ENCODE measurements at places on chromosomes 16 and 17.

DNA sequence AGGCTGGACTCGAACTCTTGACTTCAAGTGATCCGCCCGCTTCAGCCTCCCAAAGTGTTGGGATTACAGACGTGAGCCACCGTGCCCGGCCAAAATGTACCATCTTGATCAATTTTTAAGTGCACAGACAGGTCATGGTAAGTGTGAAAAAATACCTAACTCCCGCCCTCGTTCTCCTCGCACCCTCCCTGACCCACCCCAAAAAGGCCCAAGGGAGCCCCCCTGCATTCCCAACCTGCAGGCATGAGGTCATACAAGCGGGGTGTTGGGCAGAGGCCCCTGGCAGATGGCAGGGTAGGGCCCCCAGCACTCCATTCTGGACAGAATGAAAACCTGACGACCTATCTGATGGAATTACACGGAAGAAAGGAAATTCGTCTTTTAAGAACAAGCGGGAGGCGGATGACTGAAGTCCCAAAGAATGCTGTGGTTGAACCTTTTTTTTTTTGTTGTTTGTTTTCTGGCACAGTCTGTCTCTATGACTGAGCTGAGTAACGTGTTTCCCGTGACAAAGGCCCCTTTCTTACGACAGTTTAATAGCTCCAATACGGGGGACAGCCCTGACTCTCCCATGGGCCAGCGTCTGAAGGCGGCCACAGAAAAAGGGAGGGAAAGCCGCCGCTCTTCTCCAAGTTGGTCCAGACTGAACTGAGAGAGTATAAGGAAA lies 376.4 kb downstream of the SLC39A11 start:
- DNase-seq = no peak

- no peak for DNase-seq
Measured at GRCh38 chr17:39793301-39793872, 55.6 kb downstream of the GRB7 start.

DNA sequence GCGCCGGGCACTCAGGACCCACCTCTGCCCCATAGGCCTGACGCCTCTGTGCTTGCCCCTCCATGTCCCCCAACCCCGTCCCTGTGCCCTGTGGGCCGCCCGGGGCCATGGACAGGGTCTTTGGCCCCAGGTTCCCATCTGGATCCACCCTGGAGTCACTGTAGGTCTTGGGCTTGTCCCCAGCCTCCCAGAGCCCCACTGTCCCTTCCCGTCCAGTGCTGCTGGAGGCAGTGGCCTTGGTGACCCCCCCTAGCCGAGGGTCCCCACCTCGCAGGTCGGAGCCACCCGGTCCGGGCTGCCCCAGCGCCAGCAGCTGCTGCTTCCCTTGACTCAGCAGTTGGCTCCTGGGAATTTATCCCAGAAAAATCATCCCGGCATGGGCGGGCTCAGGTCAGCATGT lies 49.3 kb downstream of the ZFPM1 start:
- DNase-seq = no peak

- no peak for DNase-seq
Measured at GRCh38 chr17:51245535-51245934, 14.3 kb downstream of the MBTD1 start.

- no peak for DNase-seq
Measured at GRCh38 chr16:82328881-82329469, 159.0 kb upstream of the MPHOSPH6 start.

DNA sequence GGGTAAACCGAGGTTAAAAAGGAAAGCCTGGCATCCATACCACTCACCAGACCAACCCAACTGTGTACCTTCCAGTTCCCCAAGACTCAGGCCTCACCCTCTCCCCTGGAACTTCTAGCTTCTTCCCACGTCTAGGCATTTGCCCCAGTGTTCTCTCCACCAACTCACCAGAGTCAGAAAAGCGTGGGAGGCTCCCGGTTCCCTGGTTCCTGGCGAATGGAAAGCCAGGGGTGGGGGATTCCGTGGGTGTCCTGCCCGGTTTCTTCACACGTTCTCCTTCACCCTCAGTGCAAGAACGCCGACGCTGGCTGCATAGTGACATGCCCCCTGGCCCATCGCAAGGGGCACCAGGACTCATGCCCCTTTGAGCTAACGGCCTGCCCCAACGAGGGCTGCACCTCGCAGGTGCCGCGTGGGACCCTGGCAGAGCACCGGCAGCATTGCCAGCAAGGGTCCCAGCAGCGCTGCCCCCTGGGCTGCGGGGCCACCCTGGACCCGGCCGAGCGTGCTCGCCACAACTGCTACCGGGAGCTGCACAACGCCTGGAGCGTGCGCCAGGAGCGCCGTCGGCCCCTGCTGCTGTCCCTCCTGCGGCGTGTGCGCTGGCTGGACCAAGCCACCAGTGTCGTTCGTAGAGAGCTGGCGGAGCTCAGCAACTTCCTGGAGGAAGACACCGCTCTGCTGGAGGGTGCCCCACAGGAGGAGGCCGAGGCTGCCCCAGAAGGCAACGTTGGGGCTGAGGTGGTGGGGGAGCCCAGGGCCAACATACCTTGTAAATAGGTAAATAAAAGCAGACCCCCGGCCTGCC lies 1.7 kb downstream of the RNF151 start:
- no peak for DNase-seq

DNA sequence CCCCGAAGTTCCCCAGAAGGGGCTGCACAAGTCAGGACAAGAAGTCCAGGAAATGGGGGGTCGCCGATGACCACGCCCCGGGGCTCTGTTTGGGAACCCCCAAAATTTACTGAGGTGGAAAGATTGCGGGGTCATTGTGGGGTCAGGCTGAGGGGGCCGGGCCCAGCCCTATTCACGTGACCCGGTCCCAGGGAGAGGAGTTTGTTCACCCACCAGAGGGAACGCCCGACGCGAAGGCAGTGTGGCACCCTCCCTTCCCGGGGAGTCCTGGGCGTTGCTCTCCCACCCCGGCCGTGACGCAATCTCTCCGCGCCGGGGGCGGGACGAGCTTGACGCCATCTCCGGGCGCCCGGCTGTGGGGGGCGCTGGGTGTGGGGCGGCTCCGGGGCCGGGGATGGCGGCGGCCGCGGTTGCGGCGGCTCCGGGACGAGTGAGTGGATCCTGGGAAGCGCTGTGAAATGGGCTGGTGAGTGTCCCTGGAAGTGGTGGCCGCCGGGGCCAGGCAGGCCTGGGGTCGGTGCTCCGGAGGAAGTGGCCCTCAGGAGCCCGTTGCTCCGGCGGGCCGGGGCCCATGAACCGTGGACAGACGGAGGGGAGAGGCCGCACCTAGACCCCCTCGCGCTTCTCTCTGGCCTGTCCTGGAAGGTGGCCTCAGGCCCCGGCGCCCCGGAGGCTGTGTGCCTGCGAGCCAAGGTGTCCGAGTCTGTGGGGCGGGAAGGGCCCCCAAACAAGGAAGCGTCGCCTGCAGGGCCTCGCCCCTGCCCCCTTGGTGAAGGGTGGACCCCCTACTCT lies at the start of gene ATXN1L:
TSS of gene ATXN1L (plus strand) at position 338 of the 792 bp plus-strand sequence. CDS start 3,765 bp downstream, outside the sequence.
- peak; percentile 95 for DNase-seq

Measured in hematopoietic multipotent progenitor cell treated with erythropoietin and hydrocortisone succinate and interleukin-3 and kit ligand, for 8 days (in vitro differentiated cells).